Activated CD8-positive, alpha-beta memory T cell treated with anti-CD3 and anti-CD28 coated beads for 4 hours (primary cell): ENCODE measurements at places on chromosomes 12 and 14.

DNA sequence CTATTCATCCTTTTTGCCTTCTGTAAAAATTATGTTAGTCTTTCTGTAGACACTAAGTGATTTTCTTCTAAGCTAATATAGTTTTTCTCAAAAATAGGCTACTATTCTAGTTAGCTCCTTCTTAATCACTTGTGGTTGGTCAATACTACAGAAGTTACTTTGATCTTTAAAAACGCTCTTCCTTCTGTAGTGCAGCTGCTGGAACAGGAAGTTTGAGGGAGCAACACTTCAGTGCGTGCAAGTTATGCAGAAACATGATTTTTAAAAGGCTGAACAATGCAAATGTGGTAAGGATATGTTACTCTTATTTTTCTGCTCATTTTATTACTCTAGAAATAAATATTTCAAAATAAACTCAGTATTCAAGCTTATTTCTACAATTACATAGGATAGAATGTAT, 11.1 kb upstream of the RERGL start:
- DNase-seq = no peak

GRCh38 chr14:32985866-32986265, 47.2 kb downstream of the NPAS3 start:
- DNase-seq = no peak

GRCh38 chr14:69582212-69582611, 7.5 kb upstream of the CCDC177 start:
- no peak for DNase-seq

- no peak for DNase-seq
Measured at GRCh38 chr12:69676257-69677012, 22.7 kb downstream of the BEST3 start.

DNA sequence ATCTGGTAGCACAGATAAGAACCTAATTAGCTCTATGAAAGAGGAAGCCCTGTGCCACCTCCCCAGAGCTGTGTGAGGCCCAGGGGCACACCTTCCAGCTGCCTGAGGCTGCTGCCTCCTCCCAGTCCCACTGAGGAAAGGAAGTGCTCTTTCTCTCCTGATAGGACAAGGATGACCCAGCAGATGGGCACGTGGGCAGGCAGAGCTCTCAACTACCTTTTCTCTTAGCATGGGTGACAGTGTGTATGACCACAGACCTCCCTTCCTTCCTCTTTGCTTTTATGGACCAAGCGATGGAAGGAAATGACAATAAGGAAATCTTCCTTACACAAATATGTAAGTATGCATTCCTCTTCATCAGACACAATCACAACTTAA, 127.6 kb upstream of the AMIGO2 start:
- no peak for DNase-seq

- no peak for DNase-seq
Measured at GRCh38 chr12:79677672-79678071, 13.1 kb downstream of the PAWR start.

DNA sequence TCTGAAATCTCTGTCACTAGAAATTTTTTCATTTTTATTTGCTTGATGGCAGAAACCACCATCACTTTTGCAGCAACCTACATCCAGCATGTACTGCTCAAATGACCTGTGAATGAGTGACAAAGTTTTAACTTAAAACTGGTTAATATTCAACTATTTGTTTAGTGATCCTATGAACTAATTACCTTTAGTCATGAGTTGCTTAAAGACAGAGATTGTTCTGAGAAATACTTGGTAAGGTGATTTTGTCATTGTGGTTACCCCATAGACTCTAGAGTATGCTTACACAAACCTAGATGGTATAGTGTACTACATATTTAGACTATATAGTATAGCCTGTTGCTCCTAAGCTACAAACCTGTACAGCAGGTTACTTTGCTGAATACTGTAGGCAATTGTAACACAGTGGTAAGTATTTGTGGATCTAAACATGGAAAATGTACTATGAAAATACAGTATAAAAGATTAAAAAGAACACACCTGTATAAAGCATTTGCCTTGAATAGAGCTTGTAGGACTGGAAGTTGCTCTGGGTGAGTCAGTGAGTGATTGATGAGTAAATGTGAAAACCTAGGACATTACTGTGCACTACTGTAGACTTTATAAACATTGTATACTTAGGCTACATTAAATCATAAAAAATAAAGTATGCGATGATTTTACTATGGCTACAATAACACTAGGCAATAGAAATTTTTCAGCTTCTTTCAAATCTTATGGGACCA, 256.6 kb upstream of the PPFIA2 start:
- no peak for DNase-seq

DNA sequence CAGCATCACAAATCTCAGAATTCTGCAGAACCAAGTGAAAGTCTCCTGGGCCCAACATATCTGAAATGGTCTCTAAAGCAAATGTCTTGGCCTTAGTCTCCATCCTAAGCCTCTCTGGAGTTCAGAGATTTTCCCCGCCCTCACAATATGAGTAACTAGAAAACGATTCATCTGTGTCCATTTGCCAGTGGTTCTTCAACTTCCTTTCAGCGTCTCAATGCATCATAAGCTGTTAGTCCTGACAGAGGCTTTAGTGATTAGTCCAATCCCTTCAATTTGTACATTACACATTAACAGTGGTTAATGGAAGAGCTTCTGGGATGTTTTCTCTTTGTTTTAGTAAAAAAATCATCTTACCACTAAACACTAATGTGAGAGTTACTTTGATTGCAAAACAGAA, 17.4 kb downstream of the NPC2 start:
- no peak for DNase-seq

GRCh38 chr12:75103822-75104221, 105.8 kb downstream of the KCNC2 start:
- no peak for DNase-seq

GRCh38 chr12:91401190-91401589, 218.6 kb upstream of the DCN start:
- DNase-seq = no peak
